ENCODE measurements at places on chromosomes 3 and 15. TPM values are rescaled to one million over a fixed set of nuclear protein-coding genes. Genes with fewer than 3 reads are reported as not detected.

GRCh38 chr3:9075762-9076161 is 112.5 kb upstream of the RAD18 start:
- no peak overlapping the region for H3K4me3 ChIP-seq
- no peaks in the 10 kb centered on the region for H3K36me3 ChIP-seq
- peaks cover 13% of the 10 kb centered on the region for H3K27me3 ChIP-seq
- no peak overlapping the region for H3K27ac ChIP-seq
- DNase-seq = no peak
- no peaks in the 10 kb centered on the region for H3K4me1 ChIP-seq

GRCh38 chr3:100776746-100777145 is 67.5 kb downstream of the TFG start:
- no peaks in the 10 kb centered on the region for H3K4me1 ChIP-seq
- no peak overlapping the region for H3K27ac ChIP-seq
- H3K4me3 ChIP-seq = no peak overlapping the region
- H3K27me3 ChIP-seq = no peaks in the 10 kb centered on the region
- no peaks in the 10 kb centered on the region for H3K36me3 ChIP-seq

DNA sequence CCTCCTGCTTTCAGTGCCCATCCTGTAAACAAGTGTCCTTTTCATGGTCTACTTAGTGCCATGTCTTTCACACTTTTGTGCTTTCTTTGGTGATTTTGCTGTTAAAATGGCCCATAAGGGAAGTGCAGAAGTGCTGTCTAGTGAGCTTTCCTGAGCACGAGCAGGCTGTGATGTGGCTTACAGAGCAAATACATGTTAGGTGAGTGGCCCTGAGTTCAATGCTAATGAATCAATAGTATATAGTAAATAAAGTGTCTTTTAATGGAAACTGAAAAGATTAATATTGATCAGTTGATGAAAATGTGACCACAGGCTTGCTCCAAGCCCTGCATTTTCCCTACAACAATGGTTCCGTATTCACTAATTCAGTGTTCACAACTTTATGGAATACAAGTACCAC is 5.7 kb downstream of the SH3BP5 start:
- H3K27me3 ChIP-seq = no peaks in the 10 kb centered on the region
- H3K36me3 ChIP-seq = peaks cover 2% of the 10 kb centered on the region
- peaks cover 8% of the 10 kb centered on the region for H3K4me1 ChIP-seq

- DNase-seq = no peak
- peaks cover 15% of the 10 kb centered on the region for H3K4me1 ChIP-seq
- H3K27ac ChIP-seq = no peak overlapping the region
- no peaks in the 10 kb centered on the region for H3K27me3 ChIP-seq
- H3K4me3 ChIP-seq = no peak overlapping the region
- no peaks in the 10 kb centered on the region for H3K36me3 ChIP-seq
Observed at GRCh38 chr3:155390351-155390750, 96.9 kb upstream of the STRIT1 start.

DNA sequence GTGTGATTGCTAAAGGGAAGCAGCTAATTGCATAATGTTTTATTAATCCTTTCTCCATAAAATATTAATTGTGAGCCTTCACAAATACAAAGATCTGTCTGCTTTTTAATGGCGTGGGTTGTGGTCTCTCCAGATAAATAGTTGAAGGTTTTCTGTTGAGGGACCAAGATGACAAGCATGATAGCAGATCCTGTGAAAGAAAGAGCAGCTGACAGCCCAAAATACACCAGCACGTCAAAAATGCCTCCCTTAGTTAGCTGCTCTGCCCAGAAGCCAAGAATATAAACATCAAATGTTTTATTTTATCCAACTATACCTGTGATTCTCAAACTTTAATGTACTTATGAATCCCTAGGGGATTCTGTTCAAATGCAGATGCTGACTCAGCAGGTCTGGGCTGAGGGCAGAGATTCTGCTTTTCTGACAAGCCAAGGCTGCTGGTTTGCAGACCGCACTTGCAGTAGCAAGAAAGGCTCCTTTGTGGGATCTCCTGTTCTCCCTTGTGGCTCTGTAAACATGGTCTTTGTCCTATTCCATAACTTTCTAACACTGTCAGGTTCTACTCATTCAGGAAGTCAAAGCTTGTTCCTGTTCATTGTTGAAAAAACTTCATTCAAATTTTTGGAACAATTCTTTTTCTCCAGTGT is 119.1 kb upstream of the SLC25A36 start:
- H3K27ac ChIP-seq = no peak overlapping the region
- peaks cover 24% of the 10 kb centered on the region for H3K27me3 ChIP-seq
- no peak overlapping the region for H3K4me3 ChIP-seq
- no peaks in the 10 kb centered on the region for H3K36me3 ChIP-seq
- no peaks in the 10 kb centered on the region for H3K4me1 ChIP-seq

- peaks cover 3% of the 10 kb centered on the region for H3K36me3 ChIP-seq
- H3K27ac ChIP-seq = no peak overlapping the region
- DNase-seq = no peak
- peaks cover 19% of the 10 kb centered on the region for H3K4me1 ChIP-seq
Observed at GRCh38 chr3:51684971-51685751, 14.1 kb downstream of the TEX264 start.

DNA sequence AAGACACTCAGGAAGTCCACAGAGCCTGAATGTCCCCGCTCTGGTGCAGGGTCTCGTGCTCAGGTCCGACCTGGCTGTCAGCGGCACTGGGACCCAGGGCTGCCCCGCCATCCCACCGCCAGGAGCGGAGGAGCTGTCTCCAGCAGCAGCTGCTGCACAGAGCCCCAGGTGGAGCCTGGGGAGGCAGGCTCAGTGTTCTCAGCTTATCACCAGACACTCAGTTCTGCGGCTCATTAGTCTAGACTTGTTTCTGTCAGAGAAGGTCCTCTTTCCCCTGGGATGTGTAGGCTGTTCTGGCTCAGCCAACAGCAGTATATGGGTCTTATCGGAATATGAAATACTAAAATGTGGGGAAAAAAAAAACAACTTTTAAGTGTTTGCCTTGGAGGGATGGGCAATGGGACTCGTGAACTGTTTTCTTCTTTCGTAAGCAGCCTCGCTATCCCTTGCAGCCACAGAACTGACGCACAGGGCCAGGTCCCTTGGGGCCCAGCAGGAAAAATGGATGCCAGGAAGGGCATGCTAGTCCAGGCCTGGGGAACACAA is 75.9 kb downstream of the KLF13 start:
- no peak overlapping the region for H3K27ac ChIP-seq
- H3K36me3 ChIP-seq = peaks cover 5% of the 10 kb centered on the region
- H3K4me3 ChIP-seq = no peak overlapping the region
- H3K4me1 ChIP-seq = peaks cover 22% of the 10 kb centered on the region
- no peaks in the 10 kb centered on the region for H3K27me3 ChIP-seq

DNA sequence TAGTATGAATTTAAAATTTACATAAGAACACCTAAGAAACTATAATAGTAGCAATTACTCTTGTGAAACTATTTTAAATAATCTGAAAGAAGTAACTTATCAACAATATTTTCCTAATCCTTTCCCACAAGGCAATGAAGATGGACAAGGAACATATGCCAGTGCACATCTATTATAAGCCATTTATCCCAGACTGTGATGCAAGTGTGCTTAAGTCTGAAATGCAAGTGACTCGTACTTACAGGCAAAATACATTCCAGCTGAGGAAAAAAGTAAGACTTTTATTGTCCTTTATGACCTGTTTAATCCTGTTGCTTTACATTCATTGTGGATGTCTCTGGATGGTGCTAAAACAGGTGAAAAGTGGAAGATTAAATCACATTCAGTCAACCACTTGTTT is 709.4 kb downstream of the ZNF385D start:
- H3K27me3 ChIP-seq = no peaks in the 10 kb centered on the region
- H3K27ac ChIP-seq = no peak overlapping the region
- H3K4me1 ChIP-seq = no peaks in the 10 kb centered on the region
- H3K4me3 ChIP-seq = no peak overlapping the region

GRCh38 chr3:195240171-195240701 is 30.7 kb downstream of the XXYLT1 start:
- H3K4me3 ChIP-seq = no peak overlapping the region
- no peak for DNase-seq
- no peaks in the 10 kb centered on the region for H3K27me3 ChIP-seq
- H3K36me3 ChIP-seq = no peaks in the 10 kb centered on the region

DNA sequence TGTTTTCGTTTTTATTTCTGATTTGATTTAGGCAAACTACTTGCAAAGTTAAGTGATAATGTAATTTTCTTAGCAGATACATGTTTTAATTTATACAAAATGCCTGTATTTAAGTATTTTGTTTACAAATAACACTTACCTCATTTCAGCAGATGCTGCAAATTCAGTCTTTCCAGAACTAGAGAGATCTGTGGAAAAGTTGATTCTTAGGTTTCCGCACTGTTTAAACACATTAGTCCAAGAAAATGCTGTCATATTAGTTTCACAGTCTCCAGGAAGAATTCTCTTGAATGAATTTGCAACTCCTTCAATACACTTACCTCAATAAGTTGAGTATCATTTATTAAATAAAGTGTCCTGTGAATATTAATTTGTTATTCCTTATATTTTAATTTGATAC is 383.1 kb downstream of the NAALADL2 start:
- no peaks in the 10 kb centered on the region for H3K4me1 ChIP-seq
- H3K36me3 ChIP-seq = peaks cover 6% of the 10 kb centered on the region
- H3K4me3 ChIP-seq = no peak overlapping the region
- H3K27ac ChIP-seq = no peak overlapping the region
- no peaks in the 10 kb centered on the region for H3K27me3 ChIP-seq
- DNase-seq = no peak

DNA sequence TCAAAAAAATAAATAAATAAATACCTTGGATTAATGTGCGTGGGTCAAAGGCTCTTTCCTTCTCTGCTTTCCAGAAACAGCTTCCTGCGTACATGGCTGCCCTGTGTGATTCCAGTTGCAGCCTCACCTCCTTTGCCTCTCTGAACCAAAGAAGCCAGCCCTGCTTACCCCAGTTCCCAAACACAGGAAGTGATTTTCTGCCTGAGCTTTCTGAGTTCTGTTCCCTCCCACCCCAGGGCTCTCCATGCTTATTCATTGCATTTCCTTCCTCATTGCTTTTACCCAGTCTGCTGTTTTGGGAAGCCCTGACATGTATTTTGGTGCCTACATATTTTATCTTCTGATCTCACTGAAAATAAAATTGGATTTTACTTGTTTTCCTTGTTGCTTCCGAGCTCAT is 15.4 kb downstream of the ZSCAN2 start:
- peaks cover 8% of the 10 kb centered on the region for H3K36me3 ChIP-seq
- no peaks in the 10 kb centered on the region for H3K4me1 ChIP-seq
- H3K27me3 ChIP-seq = no peaks in the 10 kb centered on the region

- H3K36me3 ChIP-seq = no peaks in the 10 kb centered on the region
- no peaks in the 10 kb centered on the region for H3K4me1 ChIP-seq
- no peak overlapping the region for H3K4me3 ChIP-seq
Observed at GRCh38 chr3:79461129-79461792, 306.5 kb downstream of the ROBO1 start.

- H3K27me3 ChIP-seq = no peaks in the 10 kb centered on the region
- no peak overlapping the region for H3K27ac ChIP-seq
- DNase-seq = no peak
- peaks cover 6% of the 10 kb centered on the region for H3K36me3 ChIP-seq
Observed at GRCh38 chr3:46419816-46420215, 12.8 kb downstream of the CCRL2 start.

DNA sequence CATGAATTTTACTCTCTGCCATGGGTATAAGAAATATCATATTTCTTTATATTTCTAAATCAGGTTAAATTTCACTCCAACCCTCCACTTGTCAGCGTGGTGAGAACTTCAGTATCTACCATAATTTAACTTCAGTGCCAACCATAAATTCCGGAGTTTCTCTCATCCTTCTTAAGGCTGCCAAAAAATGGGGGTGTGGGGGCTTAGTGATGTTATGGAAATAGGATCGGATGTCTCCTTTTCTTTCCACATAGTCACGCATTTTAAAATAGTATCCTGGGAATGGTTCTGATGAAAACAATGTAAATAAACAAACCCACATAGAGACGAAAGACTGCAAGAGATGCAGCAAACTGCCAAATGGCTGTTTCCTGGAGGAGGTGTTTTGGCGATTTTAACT is 12.9 kb upstream of the FAM3D start:
- H3K4me1 ChIP-seq = no peaks in the 10 kb centered on the region
- H3K36me3 ChIP-seq = no peaks in the 10 kb centered on the region
- no peak for DNase-seq
- H3K27ac ChIP-seq = no peak overlapping the region
- no peak overlapping the region for H3K4me3 ChIP-seq

DNA sequence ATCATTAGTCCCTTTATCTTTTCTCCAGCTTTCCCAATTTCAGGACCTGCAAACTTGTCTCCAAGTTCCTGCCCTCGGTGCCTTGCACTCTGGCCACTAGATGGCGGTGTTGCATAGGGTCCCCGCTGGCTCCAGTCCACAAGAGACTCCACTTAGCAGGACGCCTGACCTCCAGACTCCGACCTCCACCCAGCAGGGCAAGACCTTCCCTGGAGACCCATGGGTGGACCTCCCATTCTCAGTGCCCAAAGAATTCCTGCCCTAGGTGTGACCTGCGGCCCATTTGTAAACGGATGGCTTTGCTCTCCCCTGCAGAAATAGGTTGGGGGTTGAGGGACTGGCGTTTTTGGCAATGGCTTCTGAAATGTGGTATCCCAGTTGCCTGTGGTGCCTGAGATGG is 82.6 kb downstream of the LSM3 start:
- H3K4me3 ChIP-seq = no peak overlapping the region
- peak; percentile 88 for DNase-seq
- no peak overlapping the region for H3K27ac ChIP-seq
- peaks cover 5% of the 10 kb centered on the region for H3K36me3 ChIP-seq
- no peaks in the 10 kb centered on the region for H3K27me3 ChIP-seq

GRCh38 chr3:169106662-169107061 is 556.9 kb downstream of the MECOM start:
- H3K4me3 ChIP-seq = no peak overlapping the region
- H3K4me1 ChIP-seq = peaks cover 61% of the 10 kb centered on the region
- no peak for DNase-seq
- H3K27ac ChIP-seq = no peak overlapping the region

DNA sequence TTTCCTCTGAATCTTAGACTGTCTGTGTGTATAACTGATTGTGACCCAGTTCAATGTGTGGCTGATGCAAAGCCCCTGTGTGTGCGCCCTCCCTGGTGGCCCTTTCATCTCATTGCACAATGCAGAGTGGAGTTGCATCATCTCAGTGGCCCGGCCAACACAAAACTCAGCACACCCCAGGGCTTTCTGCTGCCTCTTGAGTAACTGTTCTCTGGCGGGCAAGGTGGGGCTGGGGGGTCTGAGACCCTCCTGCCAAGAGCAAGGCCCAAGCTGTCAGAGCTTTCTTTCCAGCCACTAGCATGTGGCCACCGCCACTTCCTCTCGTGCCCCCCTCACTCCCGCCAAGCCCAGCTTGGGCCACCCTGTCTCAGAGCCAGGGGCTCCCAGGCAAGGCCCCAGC is 80.7 kb upstream of the ALDH1L1 start:
- H3K36me3 ChIP-seq = no peaks in the 10 kb centered on the region
- peaks cover 14% of the 10 kb centered on the region for H3K27me3 ChIP-seq
- H3K4me3 ChIP-seq = no peak overlapping the region
- DNase-seq = peak; percentile 45
- peaks cover 12% of the 10 kb centered on the region for H3K4me1 ChIP-seq

Gene MUSTN1
- 0.66 TPM for total RNA-seq

Gene GOLGA8R
- 0.24 TPM for total RNA-seq

Gene CHRM5
- total RNA-seq = not detected

Gene TRIM69
- total RNA-seq = 9.7 TPM

Gene RUBCN
- total RNA-seq = 32.2 TPM

Gene CHRNB4
- total RNA-seq = not detected

Gene SLC28A2
- not detected for total RNA-seq

Gene KCNMB3
- total RNA-seq = 6.4 TPM
